ENCODE measurements at places on chromosomes 5 and 9.

GRCh38 chr5:33601881-33602280, 161.1 kb downstream of the TARS1 start:
- no peak for ATAC-seq

DNA sequence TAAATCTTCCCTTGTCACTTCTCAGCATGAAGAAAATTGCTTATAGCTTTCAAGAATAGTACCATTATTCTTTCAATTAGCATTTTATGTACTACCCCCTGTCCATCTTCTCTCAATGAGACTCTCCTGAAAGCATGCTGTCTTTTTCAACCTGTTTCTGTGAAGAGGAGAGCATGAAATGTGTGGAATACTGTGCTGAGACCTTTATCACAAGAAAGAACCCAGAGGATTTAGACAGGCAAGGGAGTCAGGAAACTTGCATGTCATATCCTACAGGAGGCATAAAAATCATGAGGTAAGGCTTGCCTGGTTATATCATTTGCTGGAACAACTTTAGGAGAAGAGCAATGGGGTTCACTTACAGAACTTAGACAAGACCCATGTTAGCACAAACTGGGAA, 56.7 kb upstream of the LPAR1 start:
- no peak for ATAC-seq

- no peak for ATAC-seq
Observed at GRCh38 chr9:91790917-91791316, 159.1 kb downstream of the ROR2 start.

DNA sequence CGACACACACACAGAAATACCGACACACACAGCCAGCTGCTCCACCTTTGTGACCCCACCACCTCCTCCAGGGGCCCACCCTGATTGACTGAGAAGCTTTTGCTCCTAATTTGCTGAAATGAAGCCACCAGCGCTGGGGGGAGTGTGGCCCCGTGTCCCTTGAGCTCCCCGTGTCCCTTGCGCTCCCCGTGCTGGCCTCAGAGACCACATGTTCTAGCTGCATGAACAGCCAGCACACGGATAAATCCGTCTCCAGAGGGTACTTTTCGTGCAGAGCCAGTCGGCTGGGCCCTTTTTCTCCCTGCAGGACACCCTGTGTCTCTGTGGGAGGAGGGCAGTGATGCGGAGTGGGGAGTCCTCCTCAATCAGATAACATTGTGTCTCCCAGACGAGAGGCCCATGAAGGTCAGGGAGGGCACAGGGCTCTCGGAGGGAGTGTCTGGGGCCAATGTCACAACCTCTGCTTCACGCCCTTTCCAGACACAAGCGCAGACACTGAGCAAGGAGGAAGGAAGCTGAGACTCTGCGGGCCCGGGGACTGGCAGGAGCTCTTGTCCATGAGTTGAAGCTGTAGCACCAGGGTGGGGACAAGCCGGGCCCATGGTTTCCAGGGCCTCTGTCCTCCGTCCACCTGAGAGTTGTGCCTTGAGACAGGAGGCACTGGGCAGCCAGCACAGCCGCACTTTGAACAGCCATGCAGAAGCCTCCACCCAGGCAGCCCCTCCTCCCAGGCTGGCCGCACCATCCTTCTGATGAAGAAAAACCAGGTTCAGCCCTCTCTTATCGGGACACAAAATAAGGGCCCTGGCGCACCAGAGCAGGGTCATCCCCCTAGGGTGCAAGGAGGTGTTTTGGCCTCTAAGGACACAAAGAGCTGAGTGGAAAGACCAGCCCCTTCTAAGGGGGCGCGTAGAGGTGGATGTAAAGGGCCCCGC, 36.4 kb upstream of the SLC6A19 start:
- no peak for ATAC-seq

GRCh38 chr5:891117-891836, 1.3 kb downstream of the BRD9 start:
- ATAC-seq: no peak

GRCh38 chr9:81772144-81772543, 82.8 kb upstream of the TLE1 start:
- ATAC-seq: no peak

Data from activated T-helper 17 cell treated with anti-CD3 and anti-CD28 coated beads, Interleukin-2, amount 50 U/mL, for 72 hours (primary cell).